ENCODE measurements at places on chromosomes 4 and X.

DNA sequence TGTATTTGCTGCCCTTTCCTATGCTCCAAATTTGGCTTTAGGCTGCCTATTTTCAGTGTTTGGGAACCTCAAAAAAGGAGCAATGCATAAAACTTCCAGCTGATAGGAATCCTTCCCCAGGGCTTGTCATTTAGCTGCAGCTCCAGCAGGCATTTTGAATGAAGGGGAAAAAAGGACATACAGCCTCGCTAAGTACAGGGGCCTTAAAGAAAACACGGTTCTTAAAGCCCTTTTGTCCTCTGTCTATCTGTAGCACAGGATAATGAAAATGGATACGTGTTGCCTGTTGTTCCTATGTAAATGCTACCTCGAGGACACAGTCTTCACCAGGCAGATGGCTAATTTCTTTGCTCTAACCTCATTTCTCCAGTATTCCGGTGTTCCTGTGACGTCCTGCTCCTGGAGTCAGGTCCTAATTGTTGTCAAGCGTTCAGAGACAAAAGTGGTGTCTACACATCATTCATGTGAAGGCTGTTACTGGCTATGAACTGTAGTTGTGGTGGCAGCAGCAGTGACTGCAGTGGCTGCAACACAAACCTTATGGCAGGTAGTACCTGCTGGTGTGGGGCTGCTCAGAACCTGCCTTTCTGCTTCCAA, 117.4 kb downstream of the MGST2 start:
- DNase-seq: no peak

GRCh38 chr4:152266831-152267480, 268.9 kb downstream of the FBXW7 start:
- no peak for DNase-seq

GRCh38 chr4:87327136-87327535, 4.5 kb upstream of the HSD17B13 start:
- DNase-seq: no peak

DNA sequence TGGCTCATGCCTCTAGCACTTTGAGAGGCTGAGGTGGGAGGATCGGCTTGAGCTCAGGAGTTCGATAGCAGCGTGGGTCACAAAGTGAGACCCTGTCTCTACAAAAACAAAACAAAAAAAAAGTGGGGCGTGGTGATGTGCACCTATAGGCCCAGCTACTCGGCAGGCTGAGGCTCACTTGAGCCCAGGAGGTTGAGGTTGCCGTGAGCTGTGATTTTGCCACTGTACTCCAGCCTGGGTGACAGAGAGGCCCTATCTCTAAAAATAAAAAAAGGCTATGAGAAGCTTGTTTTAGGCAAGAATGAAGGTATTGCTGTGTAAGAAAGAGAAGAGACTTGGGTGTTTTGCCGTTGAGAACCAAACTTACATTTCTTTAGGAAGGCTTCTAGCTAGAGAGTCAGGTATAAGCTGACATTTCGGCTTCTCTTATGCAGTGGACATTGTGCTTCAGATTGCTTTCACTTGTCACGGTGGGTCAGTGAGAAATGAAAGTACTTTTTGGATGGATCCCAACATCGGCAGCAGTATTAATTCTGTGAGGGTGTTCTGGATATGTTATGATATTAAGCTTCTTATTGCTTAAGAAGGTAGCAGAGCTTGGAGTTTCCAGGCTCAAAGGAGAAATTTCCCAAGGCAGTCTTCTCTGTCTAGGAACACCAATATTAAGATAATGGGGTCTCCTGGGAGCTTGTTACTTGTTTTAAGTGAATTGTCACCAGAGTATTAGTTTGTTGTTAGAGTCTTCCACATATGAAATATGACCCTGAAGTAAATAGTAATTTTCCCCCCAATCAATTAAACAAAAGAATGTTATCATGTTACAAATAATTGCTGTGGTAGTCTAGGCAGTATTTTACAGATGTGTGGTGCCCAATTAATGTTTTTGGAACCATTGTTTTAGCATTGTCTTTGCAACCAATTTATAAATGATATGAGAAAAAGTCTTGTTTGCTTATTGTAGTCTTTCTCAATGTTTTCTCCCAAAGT, 17.6 kb downstream of the TMEM131L start:
- no peak for DNase-seq

DNA sequence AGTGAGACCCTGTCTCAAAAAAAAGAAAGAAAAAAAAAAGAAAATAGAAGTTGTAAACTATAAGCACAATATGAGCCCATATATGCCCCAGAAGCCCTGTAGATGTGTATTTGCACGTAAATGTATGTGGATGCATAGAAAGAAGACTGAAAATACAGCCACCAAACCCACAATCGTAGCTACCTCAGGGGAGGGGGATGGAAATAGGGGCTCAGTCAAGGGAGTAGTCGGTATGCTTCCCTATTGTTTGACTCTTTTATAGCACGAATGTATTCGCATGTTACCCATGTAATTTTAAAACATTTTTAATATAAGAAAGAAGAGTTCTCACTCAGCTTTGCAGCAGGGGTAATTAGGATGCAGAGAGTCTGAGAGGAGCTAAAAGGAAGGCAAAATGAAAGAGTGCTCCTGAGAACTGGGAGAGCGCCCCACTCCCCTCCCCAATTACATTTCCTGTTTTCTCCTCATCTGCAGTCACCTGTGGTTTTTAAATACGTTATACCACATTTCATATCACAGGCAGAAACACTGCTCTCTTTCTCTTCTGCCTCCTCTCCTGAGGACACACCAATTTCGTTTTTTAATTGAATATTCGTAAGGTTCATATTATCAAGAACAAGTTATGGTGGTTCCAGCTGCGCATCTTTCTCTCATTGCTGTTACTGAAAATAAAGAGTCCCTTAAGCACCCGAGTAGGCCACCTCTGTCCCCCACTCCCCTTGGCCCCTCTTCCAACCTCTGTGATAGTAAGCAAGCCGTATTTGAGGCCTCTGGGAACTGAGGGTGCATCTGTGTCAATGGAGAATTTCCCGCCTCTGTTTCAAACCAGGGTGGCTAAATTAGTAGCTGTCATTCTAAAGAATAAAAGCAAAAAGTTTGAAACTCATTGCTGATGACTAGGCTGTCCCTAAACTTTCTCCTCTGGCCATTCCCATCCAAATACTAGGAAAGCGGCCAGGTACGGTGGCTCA, 10.7 kb downstream of the SEPTIN6 start:
- DNase-seq: no peak

- no peak for DNase-seq
Measured at GRCh38 chr4:101843054-101843453, 52.5 kb downstream of the BANK1 start.

DNA sequence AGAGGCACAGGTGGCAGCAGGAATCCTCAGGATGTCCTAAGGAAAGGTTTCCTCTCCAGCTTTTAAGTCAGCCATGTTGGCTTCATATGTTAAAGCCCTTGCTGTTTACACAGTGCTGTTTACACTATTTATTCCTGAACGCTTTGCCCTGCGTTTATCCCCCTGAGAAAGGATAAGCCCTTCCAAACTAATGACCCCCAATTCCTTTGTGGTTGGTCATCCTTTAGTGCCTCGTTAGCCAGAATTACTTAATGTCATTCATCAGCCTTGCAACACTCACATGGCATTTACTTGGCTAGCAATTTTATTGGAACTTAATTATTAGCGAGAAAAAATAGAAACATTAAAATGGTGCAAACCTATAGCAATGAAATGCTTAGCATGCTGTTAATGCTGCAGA, 23.8 kb downstream of the VCX2 start:
- no peak for DNase-seq

DNA sequence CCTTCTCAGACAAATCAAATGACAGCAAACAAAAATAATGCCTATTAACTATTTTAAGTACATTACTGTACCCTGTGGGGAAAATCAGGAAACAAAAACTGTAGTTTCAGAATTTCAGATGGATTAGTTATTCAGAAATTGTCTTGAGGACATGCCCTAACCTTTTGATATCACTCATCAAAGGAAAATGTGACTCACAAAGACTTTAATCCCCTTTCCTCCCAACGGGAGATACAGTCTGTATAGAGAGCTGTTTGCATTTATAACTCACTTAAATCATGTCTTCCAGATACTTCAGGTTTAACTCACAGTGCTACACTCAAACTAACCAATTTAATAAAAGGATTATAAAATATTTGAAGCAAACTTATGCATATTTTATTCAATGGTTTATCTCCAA, 304.0 kb downstream of the MAPK10 start:
- DNase-seq: no peak

DNA sequence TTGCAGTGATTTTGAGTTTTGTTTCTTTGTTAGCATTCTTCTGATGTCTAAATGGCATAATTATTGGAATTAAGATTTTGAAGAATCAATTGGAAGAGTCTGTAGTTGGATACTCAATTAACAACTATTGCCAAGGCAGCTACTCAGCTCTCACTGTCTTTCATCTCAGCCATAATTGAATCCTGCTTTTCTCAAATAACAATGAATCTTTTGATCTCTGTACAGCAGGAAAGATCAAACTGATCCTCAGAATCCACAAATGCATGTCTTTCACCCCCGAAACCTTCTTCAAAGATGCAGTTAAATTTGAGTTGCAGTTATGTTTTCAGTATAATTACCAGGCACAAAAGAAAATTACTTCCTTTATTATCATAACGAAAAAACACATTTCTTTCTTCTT, 86.2 kb downstream of the MAD2L1 start:
- DNase-seq: no peak

DNA sequence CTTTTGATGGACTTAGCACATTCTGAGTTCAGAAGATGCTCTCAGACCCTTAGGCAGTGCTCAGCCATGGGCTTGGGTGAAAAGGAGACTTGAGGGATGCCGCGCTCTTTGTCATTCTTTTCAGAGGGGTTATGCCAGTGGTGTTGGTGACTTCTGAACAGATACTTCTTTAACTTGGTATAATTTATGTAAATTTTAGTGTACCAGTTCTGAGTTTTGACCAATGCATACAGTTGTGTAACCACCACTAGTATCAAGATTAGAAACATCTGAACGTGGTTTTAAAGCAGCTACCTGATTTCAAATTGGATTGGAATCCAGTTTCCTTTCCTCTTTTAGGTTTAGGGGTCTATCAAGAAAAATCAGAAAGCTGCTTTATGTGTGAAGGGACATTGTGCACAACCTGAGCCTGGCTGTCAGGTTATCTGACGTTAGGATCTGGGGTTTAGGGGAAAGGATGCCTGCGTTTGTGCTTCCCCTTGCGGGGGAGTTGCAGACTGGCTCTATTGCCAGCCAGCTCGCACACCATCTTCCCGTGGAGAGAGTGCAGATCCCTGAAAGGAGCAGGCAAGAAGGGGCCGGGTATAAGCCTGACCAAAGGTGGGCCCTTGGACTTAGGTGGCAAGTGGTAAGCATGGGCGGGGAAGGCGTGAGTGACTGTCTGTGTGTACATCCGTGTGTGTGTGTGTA, 19.0 kb downstream of the SMS start:
- DNase-seq: no peak

GRCh38 chr4:155025762-155026457, 182.5 kb upstream of the NPY2R start:
- no peak for DNase-seq

DNA sequence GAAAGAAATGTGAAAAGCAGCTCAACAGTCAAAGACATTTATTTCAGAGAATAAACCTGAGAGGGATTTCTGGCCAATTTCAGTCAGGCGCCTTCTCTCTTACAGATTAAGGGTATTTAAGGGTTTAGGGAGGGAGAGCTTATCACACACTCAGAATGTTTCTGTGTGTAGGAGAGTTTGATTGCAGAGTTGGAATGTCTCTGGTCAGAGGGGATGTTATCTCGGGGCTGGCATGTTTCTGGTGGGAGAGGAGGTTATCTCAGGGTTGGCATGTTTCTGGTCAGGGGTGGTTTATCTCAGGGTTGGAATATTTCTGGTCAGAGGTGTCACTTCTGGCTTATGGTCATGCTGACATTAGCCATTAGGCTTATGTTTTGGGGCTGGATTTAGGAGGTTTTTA, 1920.5 kb upstream of the PCDH7 start:
- DNase-seq: no peak

DNA sequence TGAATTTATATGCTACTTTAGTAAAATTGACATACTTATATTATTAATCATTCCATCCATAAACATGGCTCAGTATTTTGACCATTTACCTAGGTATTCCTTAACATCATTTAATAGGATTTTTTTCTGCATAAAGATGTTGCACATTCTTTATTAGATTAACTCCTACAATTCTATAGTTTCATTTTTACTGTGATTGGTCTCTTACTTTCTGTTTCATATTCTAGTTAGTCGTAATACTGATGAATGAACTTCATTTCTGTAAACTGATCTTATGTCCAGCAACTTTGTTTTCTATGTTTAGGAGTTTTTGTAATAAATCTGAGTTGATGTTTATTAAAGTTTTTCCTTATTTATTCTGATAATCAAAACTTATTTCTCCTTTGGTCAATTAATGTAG, 278.2 kb upstream of the CXXC4 start:
- DNase-seq: no peak

DNA sequence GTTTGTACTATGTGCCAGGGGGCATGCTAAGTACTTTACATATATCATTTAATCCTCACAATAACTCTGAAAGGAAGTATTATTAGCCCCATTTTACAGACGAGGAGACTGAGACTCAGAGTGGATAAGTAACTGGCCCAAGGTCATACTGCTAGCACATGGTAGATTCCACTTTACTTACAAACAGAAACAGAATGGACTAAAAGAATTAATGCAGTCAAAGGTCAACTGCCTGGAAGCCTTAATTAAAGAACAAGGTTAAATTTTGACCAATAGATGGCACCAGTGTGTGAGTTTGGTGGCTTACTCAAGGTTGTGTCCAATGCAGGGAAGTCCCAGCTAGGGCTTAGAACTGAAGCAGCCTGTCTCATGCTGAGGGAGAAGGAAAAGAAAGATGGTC, 4.7 kb downstream of the RIPPLY1 start:
- DNase-seq: no peak

GRCh38 chr4:48651914-48652313, 128.2 kb downstream of the FRYL start:
- no peak for DNase-seq

DNA sequence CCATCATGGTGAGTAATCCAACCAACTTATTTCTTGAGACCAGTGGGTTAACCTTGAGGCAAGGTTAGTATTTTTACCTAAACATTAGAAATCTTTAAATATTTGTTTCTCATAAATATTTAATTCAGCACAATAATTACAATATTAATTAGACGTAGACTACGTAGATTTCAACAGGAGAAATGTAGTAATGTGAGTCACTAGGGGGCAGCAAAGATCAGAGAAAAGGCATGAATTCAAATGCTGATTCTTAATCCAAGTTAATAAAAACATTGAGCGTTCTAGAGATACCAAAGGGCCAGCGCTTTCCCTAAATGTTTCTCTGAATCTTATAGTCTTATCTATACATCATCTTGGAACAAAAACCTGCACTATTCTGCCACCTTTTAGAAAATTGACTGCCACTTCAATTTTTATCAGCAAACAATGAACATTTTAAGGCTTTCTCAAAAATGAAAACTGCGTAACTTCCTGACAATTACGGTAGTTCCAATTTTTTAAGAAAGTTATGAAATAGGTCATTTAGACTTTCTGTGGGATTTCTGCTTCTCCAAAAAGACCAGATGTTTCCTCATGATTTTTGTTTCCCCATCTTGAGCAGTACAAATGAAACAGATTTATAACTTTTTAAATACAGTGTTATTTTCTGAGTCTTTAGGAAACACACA, 180.7 kb downstream of the GASK1B start:
- no peak for DNase-seq

All from CD4-positive, alpha-beta T cell (primary cell).